ENCODE measurements at places on chromosomes 2 and 18.

DNA sequence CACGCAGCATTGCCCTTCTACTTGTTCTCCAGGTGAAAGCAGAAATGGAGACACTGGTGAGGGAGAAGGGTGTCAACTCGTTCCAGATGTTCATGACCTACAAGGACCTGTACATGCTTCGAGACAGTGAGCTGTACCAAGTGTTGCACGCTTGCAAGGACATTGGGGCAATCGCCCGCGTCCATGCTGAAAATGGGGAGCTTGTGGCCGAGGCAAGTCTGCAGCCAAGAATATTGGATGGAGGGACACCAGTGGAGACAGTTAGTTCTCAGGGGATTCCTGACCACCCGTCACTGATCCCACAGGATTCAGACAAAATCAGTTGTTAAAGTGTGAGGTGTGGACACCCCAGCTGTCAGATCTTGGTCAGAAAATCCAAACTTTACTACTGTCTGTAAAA lies 43.2 kb upstream of the MAPRE3 start:
- no peak for DNase-seq

DNA sequence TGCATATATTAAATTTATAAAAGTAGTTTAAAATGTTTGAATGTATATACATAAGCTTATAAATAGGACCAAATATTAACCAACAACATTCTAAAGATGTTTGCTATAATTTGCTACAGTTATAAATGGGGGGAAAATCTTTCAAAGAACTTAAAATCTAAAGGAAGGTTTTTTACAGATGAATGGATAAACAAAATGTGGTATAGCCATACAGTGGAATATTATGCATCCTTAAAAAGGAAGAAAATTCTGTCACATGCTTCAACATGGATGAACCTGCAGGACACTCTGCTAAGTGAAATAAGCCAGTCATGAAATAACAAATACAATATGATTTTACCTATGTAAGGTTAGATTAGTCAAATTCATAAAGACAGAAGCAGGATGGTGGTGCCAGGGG lies 75.8 kb downstream of the TMEM17 start:
- DNase-seq = no peak

DNA sequence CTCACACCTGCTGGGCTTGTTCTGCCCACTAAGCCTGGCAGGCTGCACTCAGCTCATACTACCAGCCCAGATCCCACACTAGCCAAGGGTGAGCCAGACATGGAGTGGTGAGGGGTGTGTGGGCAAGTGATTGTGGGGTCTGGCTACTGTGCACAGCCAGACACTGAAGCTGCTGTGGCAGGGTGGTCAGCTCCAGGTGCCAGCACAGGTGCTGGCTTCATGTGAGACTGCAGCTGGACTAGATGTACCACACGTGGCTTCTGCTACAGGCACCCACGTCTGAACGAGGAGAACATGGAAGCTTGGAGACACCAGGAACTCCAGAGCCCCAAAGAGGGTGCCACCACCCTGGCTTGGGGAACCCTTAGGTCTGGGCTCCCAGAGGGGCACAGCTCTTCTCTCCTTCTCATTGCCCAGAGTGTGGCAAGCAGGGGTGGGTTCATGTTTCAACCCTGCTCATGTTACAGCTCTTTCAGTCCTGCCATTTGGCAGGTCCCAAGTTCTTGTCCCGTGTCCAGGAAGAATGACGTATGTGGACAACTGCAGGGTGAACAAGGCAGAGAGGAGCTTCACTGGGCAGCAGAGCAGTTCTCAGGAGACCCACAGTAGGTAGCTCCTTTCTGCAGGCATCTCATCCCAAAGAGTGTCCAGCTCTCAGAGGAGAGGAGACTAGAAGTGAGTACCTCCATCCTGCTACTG lies 1624.2 kb upstream of the TMEFF2 start:
- no peak for DNase-seq

DNA sequence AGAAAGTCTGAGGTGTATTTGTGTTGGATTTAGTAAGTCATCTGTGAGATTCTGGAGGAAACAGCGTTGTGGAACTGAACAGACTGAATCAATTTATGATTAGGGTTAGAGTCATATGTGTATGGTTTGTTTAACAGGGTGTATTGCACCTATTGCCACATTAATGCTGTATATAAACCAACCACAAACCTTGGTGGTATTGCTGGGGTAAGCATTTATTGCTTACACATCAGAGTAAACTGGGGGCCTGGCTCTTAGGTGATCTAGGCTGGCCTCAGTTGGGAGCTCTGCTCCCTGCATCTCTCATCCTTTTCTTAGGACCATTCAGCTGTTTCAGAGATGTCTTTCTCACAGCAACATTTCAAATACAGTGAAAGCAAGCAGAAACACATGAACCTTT lies 59.7 kb upstream of the GRB14 start:
- DNase-seq = no peak
